ENCODE measurements at places on chromosomes 1 and 21. TPM values are rescaled to one million over a fixed set of nuclear protein-coding genes. Genes with fewer than 3 reads are reported as not detected.

DNA sequence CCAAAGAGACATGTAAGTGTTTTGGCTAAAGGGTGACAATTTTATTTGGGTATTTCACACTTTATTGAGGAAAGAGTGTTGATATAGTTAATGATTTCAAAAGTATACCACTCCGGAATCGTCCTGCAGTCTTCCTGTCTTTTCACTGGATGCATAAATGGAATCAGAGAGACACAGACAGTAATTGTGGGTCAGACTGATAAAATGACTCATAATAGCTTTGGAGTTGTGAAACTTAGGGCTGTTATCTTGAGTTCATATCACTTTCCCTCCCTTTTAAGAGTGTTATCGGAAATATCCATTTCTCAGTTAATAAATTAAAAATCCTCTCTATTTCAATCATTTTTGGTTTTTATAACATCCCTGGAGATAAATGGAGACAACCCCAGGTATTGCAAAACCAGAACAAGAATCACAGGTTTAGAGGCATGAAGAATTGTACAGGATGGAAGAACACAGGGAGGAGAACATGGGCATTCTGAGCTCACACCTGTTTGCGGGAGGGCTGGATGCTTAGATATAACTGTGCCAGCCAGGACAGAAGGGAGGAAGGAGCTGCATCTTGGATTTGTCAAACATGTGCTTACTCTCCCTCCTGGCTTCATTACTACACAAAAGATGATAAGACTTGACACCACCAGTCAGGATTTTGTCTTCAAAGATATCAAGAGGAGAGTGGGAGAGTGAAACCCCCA is 185.4 kb downstream of the LMO4 start:
- no peak for DNase-seq

DNA sequence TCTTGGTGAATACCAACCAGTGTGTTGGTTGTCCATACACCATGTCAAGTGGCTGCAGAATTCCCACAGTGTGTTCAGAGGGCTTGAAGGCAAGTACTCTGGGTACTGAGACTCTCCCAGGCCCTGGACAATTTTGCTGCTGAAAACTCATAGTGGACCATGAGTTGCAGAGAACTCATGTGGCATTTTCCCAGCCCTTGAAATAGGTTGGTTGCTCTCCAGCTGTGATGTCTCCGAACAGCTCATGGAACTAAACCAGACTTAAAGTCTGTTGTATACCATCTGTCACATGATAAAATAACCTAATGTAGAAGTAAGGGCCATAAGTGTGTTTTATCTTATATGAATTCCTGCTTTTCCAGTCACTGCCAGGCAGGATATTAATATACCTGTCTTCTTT is 67.8 kb downstream of the RGS2 start:
- DNase-seq, result no peak

HRNR gene
- total RNA-seq, result not detected

GRCh38 chr1:45394342-45394741 is 54.1 kb upstream of the MUTYH start:
- no peak for DNase-seq

GRCh38 chr1:59188413-59189213 is 108.3 kb upstream of the FGGY start:
- no peak for DNase-seq

- no peak for DNase-seq
Observed at GRCh38 chr1:214720561-214720960, 117.6 kb downstream of the CENPF start.

DNA sequence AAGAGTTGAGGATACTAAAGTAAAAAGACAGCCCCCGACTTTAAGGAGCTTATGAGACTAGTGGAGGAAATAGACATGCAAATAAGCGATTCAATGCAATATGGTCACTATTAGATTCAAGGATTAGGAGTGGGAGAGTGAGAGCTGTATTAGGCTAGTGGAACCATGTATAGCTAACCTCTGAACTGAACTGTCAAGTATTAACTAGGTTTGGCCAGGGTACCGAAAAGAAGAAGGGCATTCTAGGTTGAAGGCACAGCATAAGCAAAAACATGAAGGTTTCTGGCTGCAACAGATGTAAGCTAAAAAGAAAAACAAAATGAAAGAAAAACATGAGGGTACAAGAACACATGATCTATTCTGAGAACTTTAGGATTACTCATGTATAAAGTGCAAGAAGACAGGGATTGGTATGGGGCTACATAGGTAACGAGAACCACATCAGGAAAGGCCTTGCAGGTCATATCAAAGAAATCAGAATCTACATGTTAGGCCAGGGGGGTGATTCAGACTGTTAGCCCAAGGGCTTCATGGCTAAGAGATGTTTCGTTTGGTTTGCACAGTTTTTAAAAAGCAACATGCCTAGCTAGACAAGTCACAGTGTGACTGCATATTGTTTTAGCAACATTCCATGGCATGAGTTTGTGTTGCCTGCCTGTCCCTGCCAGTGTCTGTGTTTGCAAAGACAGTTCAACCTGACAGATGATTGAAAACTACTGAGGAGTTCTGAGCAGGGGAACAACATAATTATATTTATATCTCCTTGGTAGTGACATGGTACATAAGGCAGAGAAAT is 54.4 kb upstream of the HAO2 start:
- DNase-seq, result no peak

DNA sequence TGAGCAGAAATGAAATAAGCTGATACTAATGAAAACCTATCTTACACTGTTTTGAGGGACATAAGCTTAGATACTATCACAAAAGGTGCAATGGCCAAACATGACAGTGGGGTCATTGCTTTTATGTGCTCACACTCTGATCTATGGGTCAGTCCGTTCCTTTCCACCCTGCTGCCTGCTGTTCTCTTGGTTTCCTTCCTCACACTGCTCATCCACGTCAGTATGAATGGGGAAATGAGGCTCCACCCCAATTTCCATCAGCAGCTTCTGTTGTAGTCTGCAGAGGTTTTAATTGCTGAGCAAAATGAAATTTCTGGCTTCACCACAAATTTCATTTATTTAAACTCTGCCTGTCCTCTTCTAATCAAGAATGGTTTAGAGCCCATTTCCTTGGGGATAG is 155.2 kb downstream of the GABPA start:
- no peak for DNase-seq

PTPRC gene
- total RNA-seq, result 0.23 TPM

DNTTIP2 gene
- total RNA-seq, result 39.2 TPM

MARK1 gene
- total RNA-seq, result not detected

- no peak for DNase-seq
Observed at GRCh38 chr1:241527146-241527545, 5.0 kb upstream of the KMO start.

- DNase-seq, result no peak
Observed at GRCh38 chr1:46820076-46820475, 21.2 kb downstream of the CYP4B1 start.

GRCh38 chr1:28735961-28736449 is 735 bp upstream of the YTHDF2 start:
- no peak for DNase-seq

- DNase-seq, result no peak
Observed at GRCh38 chr1:193850745-193851144, 664.3 kb upstream of the B3GALT2 start.

DNA sequence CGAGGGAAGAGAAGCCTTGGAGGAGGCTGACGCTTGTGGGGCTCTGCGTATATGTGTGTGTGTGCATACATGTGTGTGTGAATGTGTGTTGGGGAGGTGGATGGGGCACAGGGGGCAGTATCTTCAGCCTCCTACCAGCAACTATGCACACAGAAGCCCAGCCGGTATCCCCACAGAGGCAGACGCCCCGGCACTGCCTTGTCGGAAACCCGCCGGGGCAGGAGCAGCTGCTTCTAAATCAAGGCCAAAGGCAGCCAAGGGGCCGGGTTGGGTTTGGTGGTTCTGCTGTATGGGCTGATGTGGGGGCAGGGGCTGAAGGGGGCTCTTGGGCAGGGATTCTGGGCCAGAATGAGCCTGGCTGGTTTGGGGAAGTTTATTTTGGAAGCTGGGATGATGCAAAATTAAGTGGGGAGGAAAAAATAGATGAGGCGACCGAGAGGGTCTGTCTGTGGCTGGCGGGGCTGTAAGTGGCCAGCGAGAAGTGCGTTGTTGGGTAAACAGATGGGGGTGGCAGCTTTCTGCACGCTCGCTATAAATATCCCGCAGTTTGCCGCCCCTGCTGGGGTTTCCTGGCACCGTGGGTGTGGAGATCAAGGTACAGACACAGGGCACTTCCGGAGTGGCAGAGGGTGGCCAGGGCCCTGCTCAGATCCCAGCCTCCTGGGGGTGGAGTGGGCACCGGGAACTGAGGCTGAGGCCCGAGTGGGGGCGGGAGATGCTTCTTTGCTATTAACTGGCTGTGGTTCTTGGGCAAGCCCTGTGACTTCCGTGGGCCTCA is 11.0 kb upstream of the WNT4 start:
- DNase-seq, result no peak

- DNase-seq, result no peak
Observed at GRCh38 chr1:200033511-200034261, 6.2 kb downstream of the NR5A2 start.

GBP5 gene
- total RNA-seq, result 0.13 TPM

GRCh38 chr1:96281491-96281890 is 440.1 kb upstream of the PTBP2 start:
- DNase-seq, result peak; percentile 49

- DNase-seq, result no peak
Observed at GRCh38 chr1:209549443-209550205, 33.9 kb upstream of the CAMK1G start.

GRCh38 chr1:195472291-195472690 is 1135.9 kb downstream of the KCNT2 start:
- no peak for DNase-seq

OR2L2 gene
- not detected for total RNA-seq

DNA sequence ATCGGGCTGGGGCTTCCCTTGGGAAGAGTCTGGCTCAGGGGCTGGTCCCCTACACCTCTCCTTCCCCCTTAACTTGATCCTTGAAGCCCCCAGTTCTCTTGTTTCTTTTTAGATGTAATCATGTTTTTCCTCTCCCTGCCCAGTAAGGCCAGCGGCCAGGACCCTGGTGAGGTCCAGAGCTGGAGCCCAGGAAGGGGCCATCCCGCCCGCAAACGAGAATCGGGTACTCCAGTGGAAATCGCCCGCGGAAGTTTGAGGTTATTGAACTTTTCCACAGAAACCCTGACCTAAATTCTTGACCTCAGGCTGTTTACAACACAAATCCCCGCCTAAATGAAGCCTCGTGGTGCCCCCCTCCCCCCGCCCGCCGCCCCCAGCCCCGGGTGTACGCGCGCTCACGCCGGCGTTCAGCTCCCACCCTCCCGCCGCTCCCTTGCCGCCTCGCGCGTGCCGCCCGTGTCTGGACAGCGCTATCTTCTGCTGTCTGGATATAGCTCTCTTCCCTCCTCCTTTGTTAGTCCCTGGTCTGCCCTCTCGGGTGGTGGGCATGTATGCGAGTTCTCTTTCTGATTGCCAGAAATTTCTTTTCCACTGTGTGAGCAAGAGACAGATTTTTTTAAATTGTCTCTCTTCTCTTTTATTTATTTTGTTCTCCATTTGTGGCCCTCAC is 165.9 kb upstream of the CACNA1E start:
- DNase-seq, result no peak

ASCL5 gene
- total RNA-seq, result not detected

- peak; percentile 85 for DNase-seq
Observed at GRCh38 chr1:1358433-1359271, at the start of gene MXRA8. Gene MXRA8 (minus strand): TSS chr1:1358555. CDS start chr1:1358504, 51 bp downstream.

DNA sequence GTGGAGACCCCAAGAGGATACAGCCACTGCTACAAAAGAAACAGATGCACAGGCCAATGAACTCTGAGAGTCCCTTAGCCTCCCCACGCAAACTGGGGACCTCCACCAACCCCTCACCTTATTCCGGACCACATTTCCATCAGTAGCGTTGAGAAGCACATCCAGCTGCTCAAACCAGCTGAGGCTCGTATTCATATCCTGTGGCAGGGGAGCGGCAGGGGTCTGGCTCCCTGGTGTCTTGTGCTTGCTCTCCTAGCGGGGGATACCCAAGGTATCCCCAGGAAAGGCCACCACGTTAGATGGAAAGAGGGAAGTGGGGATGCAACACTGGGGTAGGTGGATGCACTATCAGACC is 481 bp downstream of the CCDC163 start:
- DNase-seq, result no peak

DNA sequence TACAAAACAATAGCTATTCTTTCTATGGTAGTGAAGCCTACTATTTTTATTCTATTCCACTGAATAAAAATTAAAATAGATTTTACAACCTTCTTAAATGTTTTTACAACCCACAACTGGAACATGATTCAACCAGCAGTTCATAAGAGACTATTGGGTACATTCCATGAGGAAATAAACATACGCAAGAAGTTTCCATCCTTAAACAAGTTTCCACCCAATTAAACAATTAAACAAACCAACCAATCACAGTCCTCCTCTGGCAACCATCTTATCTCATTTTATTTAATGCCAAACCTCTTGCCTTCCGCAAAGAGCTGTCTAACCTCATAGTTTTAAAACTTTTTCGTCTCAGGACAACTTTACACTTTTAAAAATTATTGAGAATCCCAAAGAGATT is 239.0 kb downstream of the RGS7 start:
- no peak for DNase-seq

FALEC gene
- not detected for total RNA-seq

DNA sequence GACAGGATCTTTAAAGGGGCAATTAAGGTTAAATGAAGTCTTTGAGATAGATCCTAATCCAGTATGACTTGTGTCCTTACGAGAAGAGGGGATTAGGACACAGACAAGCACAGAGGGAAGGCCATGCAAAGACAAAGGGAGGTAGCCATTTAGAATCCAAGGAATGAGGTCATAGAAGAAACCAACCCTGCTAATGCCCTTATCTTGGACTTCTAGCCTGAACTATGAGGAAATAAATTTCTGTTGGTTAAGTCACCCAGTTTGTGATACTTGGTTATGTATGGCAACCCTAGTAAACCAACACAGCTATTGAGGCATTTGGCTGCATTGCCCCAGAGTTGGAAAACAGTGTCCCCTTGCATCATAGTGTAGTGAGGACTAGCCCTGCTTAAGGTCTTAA is 121.3 kb downstream of the MAST2 start:
- DNase-seq, result no peak

PDZK1 gene
- total RNA-seq, result 0.69 TPM

GRCh38 chr1:156489166-156489934 is 11.2 kb downstream of the MEF2D start:
- DNase-seq, result peak; percentile 87

GRCh38 chr1:201885531-201886075 is 3.1 kb upstream of the SHISA4 start:
- no peak for DNase-seq

- DNase-seq, result no peak
Observed at GRCh38 chr1:77977989-77978292, 931 bp downstream of the FUBP1 start.

DNA sequence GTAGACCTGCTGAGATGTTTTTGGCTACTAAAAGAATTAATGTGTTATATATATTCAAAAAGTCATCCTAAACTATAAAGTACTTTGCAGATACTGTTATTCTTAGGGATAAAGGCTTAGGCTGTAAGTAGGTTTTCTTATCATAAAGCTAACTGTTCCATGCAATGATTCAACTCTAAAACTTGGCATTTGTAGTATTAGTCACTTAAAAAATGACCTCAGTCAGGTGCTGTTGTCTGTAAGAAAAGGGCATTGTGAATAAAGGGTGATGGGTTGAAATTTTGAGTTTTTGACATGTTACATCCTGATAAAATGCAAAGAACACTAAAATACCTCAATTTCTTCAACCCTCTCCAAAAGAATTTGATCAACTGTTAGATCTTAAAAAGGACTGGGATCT is 32.9 kb downstream of the ADCY10 start:
- peak; percentile 60 for DNase-seq
